ENCODE measurements at places on chromosomes 5 and 9.

- DNase-seq, result peak; percentile 52
Measured at GRCh38 chr9:16705111-16705604, 165.3 kb downstream of the BNC2 start.

DNA sequence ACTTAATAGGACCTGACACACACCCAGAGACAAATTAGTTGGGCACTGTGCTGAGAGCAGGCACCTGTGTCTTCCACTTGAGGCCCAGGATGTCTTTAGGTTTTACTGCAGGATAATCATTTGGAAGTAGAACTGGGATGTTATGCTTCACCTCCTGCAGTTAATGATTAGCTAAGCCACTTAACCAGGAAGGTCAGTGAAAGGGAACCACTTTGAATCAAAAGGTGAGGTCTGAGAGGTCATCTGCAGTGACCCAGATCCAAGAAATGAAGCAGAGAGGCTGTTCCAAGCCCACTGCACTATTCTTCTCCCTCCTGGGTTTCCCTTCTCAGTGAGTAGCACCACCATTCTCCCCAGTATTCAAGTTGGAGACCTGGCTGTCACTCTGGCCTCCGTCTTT is 110.5 kb downstream of the SNX18 start:
- no peak for DNase-seq

DNA sequence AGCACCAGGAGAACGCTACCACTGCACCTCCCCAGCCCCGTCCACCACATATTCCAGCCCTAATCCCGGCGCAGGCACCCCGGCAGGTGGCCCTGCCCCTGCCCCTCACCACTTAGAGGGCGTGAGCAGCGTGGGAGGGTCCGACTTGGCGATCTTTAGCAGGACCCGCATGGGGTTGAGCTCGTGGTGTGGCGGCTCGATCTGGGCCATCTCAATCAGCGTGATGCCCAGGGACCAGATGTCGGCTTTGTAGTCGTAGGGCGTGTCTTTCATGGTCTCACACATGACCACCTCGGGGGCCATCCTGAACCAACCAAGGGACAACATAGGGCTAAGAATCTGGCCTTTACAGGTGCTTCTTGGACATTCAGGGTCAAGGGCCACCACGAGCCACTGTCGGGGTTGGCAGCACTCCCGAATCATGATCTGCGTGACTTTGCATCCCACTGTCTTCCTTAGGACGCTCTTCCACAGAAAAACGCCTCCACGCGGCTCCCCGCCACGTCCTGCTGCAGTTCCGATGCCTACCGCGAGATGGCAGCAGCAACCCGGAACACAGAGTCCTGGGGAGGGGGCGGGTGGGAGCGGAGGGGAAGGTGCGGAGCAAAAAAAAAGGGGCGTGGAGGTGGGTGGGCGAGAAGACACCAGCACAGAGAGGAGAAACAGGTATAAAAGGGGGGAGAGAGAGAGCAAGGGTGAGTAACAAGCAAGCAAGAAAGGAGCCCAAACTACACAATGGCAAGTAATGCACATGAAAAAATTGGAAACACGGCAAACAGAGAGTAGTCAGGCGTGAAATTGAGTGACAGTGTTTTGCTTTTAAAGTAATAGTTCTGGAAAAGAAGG is 81.3 kb downstream of the STK10 start:
- peak; percentile 89 for DNase-seq

DNA sequence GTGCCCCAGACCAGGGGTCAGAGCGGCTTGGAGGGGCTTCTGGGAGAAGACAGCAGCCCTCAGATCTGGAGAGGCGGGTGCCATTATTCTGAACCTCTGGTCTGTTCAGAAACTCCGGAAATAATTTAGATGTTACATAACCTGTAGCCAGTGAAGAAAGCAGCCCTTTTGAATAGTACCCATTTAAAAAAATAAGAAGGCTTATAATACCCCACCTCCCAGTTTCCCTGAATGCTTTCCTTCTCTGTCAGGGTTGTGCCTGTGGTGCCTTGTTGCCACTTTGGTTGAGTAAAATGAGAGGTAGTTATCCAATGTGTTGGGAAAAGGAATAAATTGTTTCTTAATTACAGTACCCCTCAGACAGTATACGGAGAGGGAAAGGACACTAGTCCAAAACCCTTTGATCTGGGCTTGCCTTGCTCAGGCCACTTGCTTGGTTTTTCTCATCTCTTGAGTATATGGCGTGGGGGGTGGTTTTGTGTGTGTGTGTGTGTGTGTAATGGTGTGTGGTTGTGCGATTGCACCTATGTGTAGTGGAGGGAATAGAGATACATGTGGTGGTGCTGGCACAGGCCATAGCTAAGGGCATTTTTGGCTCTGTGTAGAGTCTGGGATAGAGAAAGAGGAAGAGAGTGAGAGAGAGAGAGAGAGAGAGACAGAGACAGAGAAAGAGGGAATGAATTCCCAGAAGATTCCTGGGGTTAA is 59.1 kb upstream of the TLR4 start:
- no peak for DNase-seq

DNA sequence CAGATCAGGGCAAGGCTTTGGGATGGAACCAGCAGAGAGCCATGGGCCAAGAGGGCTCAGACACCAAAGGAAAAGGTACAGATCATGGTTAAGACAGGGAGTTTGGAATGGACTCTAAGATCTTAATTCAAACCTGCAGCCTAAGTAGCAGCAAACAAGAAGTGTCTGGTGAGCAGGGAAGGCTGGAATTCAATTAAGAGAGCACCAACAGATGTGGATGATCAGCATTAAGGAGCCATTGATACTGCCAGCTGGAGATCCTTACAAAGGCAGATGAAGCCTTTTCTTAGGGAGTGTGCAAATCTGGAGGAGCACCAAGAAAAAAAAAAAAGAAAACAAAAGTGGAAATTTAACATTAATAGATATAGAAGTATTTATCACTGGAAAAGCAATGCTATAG is 516.8 kb downstream of the RASEF start:
- no peak for DNase-seq

DNA sequence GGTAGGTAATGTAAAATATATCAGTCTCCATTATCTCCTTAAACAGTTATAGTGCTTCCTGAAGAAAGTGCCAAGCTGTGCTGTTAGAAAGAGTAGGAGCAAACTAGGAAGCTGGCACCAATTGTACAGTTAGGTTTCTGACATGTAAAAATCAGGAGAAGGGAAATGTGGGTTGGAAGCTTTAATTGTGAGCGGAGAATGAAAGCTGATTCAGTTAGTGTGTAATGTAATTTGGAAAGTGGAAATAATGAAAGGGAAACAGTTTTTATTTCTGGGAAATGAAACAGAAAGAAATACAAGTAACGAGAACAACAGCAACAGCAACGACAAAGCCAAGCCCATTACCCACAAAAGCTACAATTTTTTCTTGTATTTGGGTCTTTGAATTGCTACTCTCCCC is 48.8 kb upstream of the JAK2 start:
- DNase-seq, result no peak

Data from omental fat pad (tissue), 4 donors.